ENCODE measurements at places on chromosomes 2 and 18.

GRCh38 chr2:232604535-232604934, 28.9 kb upstream of the EFHD1 start:
- DNase-seq: no peak

- DNase-seq: no peak
Measured at GRCh38 chr2:28136556-28136955, 246.0 kb downstream of the BABAM2 start.

DNA sequence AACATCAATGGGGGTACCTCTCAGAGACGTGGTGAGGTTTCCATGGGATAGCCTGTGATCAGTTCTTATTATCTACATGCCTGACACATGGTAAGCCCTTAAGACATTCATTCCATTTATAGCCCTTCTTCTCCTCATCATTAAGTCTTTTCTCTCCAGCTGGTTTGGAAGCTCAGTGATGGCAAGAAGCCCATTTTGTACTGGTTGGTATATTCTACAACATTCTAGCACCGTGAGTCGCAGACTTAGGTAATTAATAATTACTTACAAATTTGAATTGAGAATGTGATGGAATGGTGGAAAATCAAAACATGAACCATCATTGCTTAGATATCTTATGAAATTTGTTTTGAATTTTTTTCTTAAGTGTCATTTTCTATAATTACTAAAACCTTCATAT, 472.6 kb downstream of the DLGAP1 start:
- DNase-seq: no peak

DNA sequence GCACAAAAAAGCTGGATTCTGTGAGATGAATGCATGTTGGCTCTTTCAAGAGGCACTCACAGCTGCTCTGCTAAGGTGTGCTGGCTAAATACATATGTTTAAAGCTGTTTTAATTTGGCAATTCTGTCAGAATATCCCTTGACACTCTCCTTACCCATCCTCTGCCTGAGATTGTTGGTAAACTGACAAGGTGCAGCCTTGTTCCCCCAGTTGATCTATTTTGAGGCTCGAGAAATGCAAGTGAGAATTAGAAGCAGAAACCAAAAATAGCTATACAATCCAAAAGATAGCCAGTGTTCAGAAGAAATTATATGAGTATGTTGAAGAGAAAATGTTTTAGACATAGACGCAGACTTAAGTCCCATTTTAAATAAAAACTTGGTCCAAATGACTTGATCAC, 971.7 kb upstream of the GYPC start:
- no peak for DNase-seq

GRCh38 chr2:56184500-56185011, 766 bp downstream of the CCDC85A start:
- DNase-seq: peak; percentile 22

DNA sequence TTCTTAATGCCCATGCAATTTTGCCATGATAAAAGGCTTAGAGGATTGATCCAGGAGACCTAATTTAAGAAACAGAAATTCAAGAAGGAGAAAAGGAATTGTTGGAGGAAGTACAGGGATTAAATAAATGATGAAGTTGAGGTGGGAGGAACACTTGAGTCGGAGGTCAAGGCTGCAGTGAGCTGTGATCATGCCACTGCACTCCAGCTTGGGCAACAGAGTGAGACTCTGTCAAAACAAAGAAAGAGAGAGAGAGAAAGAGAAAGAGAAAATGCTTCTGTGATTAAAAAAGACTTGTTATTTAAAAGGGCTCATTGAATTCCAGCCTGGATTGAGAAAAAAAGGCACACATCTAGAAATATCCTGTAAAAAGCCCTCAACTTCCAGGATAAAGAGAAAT, 123.2 kb downstream of the B3GNT2 start:
- no peak for DNase-seq

GRCh38 chr2:181440919-181441318, 16.3 kb upstream of the ITGA4 start:
- no peak for DNase-seq

GRCh38 chr18:45628979-45629958, 14.0 kb downstream of the SLC14A2 start:
- DNase-seq: no peak

GRCh38 chr18:32468147-32468845, 2.4 kb downstream of the GAREM1 start:
- DNase-seq: no peak

- peak; percentile 48 for DNase-seq
Measured at GRCh38 chr18:33440060-33441043, at the start of gene CCDC178. Gene CCDC178 (minus strand): TSS chr18:33440721. CDS start chr18:33412088, 28,633 bp downstream.

DNA sequence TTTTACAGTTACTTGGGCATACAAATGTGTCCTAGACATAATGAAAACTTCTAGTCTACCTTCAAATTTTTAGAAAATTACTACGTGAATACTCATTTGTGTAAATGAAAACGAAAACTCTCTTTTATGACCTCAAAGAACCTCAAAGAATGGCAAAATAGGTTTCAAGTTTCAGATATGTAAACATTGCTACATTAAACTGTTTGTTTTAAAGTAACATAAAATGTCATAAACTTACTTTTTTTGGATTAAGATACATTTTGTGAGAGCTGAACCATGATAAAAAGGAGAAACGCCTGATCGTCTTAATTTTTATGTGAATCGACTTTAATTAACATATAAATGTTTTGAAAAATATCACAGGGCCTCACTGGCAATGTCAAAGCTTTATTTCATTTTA, 91.4 kb downstream of the PPP1R1C start:
- no peak for DNase-seq

- no peak for DNase-seq
Measured at GRCh38 chr2:232891621-232892071, 21.6 kb downstream of the SNORC start.

GRCh38 chr18:74066018-74066417, 81.6 kb downstream of the FBXO15 start:
- DNase-seq: no peak

DNA sequence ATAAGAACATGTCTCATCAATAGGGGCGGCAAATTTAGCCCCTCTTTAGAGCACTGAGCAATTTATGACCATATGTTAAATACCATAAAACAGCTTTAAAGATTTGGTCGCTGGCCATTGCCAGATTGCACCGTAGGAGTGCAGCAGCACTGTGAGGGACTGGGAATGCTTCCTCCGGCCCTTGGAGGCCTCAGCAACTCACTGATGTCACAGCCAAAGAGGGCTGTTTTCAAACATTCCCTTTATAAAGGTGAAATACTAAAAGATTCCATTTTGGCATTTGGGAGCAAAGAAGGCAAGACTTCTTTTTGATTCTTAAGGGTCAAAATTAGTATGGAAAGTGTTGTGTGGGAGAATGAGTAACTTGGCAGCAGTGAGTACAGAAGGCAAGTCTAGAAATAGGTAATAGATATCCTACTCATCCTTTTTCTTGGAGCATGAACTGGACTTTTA, 63.7 kb downstream of the BABAM2 start:
- no peak for DNase-seq

DNA sequence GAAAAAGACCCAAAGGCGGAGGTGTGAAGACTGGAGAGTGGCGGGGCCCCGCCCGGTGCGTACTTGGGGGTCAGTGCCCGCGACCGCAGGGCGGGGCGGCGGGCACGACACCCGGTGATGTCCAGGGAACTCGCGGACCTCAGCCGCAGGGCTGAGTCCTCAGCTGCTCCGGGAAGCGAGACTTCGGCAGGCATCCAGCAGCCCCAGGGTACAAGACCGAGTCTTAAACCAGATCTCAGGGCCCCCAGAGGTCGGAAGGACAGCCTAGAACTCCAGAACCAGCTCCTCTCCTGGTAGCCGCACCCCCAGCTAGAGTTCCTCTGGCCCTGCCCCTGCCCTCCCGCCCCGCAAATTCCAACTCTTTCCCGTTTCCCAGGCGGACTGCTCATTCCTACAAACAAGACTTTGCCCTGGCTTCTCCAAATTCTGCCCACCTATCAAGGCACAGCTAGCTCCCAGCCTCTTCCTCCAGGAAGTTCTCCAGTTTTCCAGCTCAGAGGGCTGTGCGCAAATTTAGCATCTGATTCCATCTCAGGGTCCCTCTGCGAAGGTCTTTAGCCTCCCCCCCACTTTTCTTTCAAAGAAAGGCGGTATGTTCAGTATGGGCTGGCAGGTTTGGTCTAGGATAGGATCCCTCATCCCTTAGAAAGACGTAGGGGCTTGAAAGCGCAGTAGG, 26.0 kb upstream of the NOTO start:
- DNase-seq: no peak

DNA sequence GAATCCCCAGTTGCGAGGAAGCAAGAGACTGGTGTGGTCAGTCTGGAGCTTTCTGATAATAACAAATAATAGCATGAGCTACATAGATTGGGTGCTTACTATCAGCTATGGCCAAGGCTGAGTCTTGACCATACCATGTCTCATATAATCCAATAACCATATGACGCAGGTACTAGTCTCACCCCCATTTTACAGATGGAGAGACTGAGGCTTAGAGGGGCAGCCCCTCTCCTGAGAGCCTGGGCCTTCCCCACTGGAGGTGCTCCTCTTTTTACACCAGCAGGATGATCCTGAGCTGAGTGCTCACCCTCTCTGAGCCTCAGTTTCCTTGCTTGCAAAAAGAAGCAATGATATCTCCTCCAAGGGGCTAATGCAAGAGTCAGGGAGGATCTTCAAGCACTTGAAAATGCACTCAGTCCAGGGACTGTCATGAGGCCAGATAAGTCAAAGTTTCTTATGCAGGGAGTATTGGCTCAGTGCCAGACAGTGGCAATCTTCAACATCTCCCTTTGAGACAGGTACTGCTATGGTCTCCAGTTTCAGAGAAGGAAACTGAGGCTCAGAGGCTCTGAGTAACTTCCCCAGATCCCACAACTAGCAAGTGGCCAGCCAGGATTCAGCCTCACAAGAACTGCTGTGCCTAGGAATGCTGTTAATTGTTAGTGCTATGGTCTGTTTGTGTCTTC, 149.7 kb downstream of the TFCP2L1 start:
- no peak for DNase-seq

DNA sequence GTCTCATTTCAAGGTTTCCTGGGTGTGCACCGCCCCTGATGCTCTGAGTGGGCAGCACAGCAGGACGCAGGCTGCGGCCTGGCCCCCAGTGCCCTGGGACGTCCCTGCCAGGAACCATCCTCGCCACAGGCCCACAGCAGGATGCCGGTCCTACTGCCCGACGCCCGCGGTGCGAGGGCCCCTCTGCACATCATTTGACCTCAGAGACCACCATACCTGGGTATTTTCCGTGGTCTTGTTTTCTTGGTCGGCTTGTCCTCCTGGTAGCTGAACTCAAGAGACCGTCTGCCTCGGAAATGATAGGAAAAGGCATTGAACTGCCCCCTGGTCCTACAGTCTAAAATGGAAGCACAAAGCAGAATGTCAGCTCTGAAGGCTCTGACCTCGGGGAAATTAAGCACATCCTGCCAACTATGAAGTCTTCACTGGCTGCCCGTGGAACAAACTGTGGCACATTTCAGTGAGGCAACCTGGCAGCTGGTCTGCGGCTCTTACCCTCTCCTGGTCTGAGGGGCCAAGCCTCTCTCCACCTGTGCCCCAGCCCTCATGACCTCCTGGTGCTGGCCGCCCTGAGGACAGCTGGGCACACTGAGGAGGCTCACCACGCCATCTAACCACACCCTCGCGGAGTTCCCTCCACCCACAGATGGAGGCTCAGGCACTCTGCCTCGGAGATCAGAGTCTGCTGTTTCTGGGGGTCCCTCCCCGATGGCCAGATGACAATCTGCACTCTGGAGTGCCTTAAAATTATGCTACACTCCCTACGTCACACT, 105.0 kb downstream of the PXDN start:
- DNase-seq: no peak

GRCh38 chr2:240324312-240325015, 111.0 kb upstream of the GPC1 start:
- DNase-seq: no peak

- peak; percentile 91 for DNase-seq
Measured at GRCh38 chr2:70340761-70341476, 39.1 kb upstream of the FAM136A start.

GRCh38 chr2:55012672-55013484, 37.4 kb downstream of the RTN4 start:
- DNase-seq: no peak

- no peak for DNase-seq
Measured at GRCh38 chr2:6398421-6398820, 467.3 kb downstream of the CMPK2 start.

GRCh38 chr2:180715044-180715443, 265.4 kb upstream of the UBE2E3 start:
- DNase-seq: no peak

DNA sequence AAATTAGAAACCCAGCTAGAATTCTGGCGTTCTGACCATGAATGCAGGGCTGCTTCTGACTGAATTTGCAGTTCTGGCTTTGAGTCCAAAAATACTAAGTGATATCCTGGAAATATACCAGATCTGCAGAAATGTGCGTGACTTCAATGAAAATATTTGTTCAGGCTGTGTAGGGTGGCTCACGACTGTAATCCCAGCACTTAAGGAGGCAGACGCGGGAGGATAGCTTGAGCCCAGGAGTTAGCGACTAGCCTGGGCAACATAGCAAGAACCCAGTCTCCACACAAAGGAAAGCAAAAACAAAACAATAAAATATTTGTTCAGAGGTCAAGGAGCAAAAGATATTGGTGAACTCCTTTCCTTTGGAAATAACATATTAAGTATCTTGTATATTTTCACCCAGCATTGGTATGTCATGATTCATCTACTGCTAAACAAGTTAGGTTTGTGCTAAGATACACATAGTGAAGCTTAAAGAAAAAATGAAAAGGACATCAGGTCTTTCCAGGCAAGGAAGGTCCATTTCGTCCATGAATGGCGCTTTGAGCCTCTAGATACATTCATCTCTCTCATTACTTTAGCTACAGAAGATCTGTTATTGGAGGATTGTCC, 239.2 kb downstream of the CMPK2 start:
- DNase-seq: no peak

DNA sequence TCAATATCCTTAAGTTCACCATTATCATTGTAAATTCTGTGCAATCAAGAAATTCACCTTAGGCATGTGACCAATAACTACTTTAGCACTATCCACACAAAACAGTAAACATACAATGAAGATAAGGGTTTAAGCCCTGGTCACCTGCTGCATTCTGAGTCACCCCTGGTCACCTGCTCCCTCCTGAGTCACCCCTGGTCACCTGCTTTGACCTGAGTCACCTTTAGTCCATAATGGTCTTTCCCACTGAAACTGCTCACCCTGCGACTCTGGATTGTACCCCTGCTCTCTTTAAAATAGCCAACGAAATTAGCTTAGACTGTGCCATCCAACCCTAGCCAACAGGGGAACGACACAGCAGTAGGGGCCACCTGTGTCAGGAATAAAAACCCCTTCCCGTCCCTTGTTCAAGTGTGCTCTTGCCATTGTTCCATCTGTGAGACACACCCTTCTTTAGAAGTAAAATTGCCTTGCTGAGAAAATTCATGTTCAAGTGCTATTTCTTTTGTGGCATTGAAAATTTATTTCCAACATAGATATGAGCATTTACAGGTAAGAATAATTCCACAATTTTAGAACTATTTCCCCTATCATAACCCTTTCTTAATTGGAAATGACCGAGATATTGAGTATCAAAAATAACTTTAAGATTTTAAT, 902.8 kb downstream of the DSC3 start:
- DNase-seq: no peak

- peak; percentile 75 for DNase-seq
Measured at GRCh38 chr2:135797497-135798274, 39.3 kb downstream of the LCT start.

Data from A549 (cell line).